Pancreas (tissue), 10 donors: ENCODE measurements at places on chromosomes 7 and 10. TPM values are rescaled to one million over a fixed set of nuclear protein-coding genes. Genes with fewer than 3 reads are reported as not detected.

The EXOSC1 gene
- total RNA-seq, result 17.8 TPM

The GPR158 gene
- total RNA-seq, result 0.20 TPM

The SUN3 gene
- not detected for total RNA-seq

The ERVW-1 gene
- not detected for total RNA-seq

The ADAM12 gene
- total RNA-seq, result 0.08 TPM

The GNGT1 gene
- total RNA-seq, result not detected

The GIMAP8 gene
- 1.5 TPM for total RNA-seq

- H3K36me3 ChIP-seq, result no peaks in the 10 kb centered on the region
- no peak overlapping the region for H3K4me3 ChIP-seq
- DNase-seq, result no peak
- H3K27ac ChIP-seq, result no peak overlapping the region
Observed at GRCh38 chr10:124301736-124302135, 117.0 kb downstream of the OAT start.

DNA sequence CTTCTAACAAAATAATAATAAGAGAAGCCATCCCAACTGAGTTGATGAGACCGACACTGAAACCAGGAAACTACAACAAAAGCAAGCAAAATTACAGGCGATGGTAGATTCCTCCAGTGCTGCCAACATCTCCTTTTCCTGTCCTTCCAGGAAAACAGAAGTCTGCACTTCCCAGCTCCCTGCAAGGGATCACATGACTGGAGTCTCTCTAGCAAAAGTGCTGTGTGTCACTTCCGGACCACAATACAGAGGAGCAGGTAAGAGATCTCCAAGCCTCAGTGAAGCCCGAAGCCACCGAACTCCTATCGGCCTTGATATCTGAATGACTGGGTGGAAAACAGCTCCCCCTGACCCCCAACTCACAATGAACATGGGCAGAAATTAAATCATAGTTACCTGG is 63.2 kb downstream of the SMURF1 start:
- H3K36me3 ChIP-seq, result no peaks in the 10 kb centered on the region
- H3K27ac ChIP-seq, result no peak overlapping the region
- no peak for DNase-seq
- no peaks in the 10 kb centered on the region for H3K27me3 ChIP-seq

DNA sequence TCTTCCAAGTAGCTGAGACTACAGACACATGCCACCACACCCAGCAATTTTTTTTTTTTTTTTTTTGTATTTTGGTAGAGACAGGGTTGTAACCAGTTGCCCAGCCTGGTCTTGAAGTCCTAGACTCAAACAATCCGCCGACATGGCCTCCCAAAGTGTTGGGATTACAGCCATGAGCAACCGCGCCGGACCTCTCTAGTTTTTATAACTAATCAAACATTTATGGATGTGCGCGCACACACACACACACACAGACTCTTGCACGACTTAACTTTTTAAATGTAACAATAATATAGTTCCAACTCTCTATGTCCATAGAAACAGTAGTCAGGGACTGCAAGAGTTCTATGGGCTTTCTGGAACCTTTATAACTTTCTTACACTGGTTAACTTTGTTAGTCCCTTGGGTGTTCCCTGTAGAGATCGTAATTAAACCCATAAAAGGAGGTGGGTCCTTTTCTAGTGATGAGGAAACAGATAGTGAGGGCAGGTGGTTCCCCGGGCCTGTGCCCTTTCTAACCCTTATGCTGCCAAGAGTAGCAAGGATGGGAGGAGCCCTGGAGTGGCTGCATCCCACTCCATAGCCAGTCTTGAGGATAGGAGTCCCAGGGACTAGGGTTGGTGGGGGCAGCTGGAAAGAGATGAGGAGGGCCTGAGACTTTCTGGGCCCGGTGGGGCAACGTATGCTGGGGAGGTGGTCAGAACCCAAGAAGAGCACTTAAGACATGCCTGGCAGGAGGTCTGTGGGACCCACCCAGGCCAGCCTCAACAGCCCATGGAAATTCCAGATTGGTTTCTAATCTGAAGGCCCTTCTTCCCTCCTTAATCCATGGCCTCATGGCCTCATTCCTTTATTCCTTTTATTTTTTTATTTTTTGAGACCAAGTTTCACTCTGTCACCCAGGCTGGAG is 8.6 kb downstream of the MARVELD1 start:
- H3K27ac ChIP-seq, result no peak overlapping the region
- DNase-seq, result no peak
- H3K4me1 ChIP-seq, result no peaks in the 10 kb centered on the region
- no peaks in the 10 kb centered on the region for H3K36me3 ChIP-seq
- H3K4me3 ChIP-seq, result no peak overlapping the region

DNA sequence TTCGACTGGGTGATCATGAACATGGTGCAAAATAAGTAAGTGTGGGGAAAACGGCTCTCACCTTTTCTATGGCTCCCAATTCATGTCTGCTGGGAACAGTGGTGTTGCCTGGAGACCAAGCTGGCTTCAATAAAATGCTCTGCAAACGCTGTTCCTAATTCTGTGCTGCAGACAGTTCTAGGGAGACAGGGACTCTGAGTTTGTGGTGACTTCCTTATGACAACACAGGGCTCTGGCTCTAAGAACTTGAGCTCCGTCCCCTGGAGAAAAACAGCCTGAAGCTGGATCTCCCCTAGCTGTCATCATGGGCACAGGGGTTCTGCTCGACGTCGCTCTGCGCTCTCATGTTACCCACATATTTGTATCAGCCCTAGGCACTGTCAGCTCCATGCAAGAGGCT is 61.0 kb upstream of the INSYN2A start:
- H3K27me3 ChIP-seq, result no peaks in the 10 kb centered on the region
- no peaks in the 10 kb centered on the region for H3K4me1 ChIP-seq
- H3K4me3 ChIP-seq, result no peak overlapping the region
- H3K36me3 ChIP-seq, result no peaks in the 10 kb centered on the region
- no peak overlapping the region for H3K27ac ChIP-seq

DNA sequence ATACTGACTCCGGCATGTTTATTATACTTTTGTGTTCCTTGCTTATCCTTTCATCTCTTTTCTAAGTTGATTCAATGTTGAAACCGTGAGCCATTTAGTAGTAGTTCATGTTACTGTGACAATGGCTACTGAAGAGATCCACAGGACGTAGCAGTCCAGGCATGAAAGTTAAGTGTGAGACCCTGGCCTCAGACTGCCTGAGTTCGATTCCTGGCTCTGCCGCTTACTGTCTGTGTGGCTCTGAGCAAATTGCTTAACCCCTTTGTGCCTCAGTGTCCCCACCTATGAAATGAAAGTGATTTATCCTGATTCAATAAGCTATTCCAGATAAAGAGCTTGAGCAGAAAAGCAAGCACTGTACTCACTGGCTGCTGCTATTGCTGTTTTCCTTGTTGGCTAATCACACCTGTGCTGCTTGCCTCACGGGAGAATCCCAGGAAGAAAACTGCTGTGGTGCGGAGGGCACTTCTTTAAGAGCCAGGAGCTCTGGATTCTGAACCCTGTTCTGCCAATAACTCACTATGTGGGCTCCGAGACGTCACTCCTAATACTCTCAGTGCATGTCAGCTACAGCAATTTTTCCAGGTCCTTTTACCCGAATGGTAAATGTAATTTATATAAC is 38.4 kb downstream of the PNLIPRP2 start:
- H3K4me3 ChIP-seq, result no peak overlapping the region
- peak; percentile 54 for DNase-seq
- no peaks in the 10 kb centered on the region for H3K36me3 ChIP-seq
- no peaks in the 10 kb centered on the region for H3K27me3 ChIP-seq
- H3K27ac ChIP-seq, result peak overlapping the region; percentile 22

DNA sequence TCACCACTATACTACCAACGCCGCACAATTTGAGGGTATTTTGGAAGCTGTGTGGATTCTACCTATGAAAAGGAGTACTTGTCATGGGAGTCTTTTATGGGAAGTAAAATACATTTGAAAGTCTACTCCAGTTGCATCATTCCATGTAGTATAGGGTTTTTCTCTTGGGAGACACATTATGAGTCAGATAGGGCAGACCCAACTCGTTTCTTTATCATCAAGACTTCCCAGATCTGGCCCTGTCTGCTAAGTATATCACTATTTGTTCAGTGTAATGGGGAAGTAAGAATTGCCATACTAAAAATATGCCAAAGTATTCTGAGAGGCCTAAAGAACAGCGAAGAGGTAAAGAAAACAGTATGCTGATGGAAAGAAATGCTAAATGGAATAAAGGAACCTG is 144.2 kb downstream of the SPAG6 start:
- no peaks in the 10 kb centered on the region for H3K4me1 ChIP-seq
- H3K36me3 ChIP-seq, result no peaks in the 10 kb centered on the region
- no peaks in the 10 kb centered on the region for H3K27me3 ChIP-seq
- H3K4me3 ChIP-seq, result no peak overlapping the region

DNA sequence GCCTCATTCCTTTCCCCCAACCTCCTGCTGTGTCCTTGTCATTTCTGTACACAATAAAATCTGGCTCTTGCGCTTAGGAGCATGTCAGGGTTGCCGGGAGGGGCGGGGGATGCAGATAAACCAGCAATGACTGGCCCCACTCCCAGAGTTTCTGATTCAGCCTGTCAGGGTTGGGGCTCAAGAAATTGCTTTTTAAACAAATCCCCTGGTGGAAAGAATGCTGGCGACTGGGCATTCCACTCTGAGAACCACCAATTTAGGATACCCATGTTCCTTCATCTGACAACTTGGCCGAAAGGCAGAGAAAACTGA is 376.4 kb downstream of the TCERG1L start:
- H3K36me3 ChIP-seq, result no peaks in the 10 kb centered on the region
- no peaks in the 10 kb centered on the region for H3K4me1 ChIP-seq
- DNase-seq, result no peak
- H3K27me3 ChIP-seq, result no peaks in the 10 kb centered on the region
- no peak overlapping the region for H3K27ac ChIP-seq
- H3K4me3 ChIP-seq, result no peak overlapping the region

- no peaks in the 10 kb centered on the region for H3K36me3 ChIP-seq
- H3K4me3 ChIP-seq, result no peak overlapping the region
- H3K4me1 ChIP-seq, result no peaks in the 10 kb centered on the region
- H3K27me3 ChIP-seq, result no peaks in the 10 kb centered on the region
- H3K27ac ChIP-seq, result no peak overlapping the region
Observed at GRCh38 chr10:43216931-43217562, 49.8 kb downstream of the RASGEF1A start.

DNA sequence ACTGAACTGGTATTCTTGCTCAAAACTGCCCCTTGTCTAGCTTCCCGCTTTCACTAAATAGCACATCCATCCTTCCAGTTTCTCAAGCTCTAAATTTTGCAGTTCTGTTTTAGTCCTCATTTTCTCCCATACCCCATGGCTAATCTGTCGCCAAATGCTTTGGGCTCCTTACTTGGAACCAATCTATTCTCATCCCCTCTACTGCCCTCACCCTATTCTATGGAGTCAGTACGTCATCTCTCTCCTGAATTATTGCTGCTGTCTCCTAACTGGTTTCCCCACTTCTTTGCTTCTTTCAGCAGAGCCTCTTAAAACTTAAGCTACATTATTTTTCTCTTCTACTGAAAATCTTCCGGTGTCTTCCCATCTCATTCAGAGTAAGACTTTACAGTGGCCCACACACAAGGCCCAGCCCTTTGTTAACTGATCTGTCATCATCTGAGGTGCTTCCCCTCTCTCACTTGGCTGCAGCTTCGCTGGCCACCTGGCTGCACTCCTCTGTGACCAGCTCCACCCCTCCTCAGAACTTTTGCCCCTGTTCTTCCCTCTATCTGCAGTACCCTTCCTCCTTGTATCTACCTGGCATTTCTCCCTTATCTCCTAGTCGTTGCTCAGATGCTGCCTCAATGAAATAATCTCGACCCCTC is 9.9 kb downstream of the STARD3NL start:
- H3K4me1 ChIP-seq, result no peaks in the 10 kb centered on the region
- no peak overlapping the region for H3K27ac ChIP-seq
- H3K27me3 ChIP-seq, result no peaks in the 10 kb centered on the region
- H3K36me3 ChIP-seq, result no peaks in the 10 kb centered on the region
- no peak for DNase-seq
- H3K4me3 ChIP-seq, result no peak overlapping the region

GRCh38 chr7:70347463-70348254 is 749.4 kb downstream of the AUTS2 start:
- H3K4me1 ChIP-seq, result no peaks in the 10 kb centered on the region
- H3K27ac ChIP-seq, result no peak overlapping the region
- H3K36me3 ChIP-seq, result no peaks in the 10 kb centered on the region
- H3K4me3 ChIP-seq, result no peak overlapping the region

DNA sequence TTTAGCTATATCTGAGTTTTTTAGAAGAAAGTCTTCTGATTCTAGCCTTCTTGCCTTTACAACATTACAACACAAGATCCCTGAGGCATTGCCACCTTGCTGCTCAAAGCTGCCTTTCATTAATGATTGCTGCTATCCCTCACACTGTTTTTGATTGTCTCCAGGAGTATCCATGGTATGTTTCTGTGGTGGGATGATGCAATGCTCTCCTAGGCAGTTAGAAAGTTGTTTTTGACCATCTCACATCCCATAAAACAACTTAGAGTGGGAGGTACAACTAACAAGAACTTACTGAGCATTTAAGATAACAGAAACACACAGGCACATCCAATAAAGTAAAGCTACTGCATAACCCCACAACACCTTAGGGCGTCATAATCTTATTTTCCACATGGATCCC is 1156.0 kb upstream of the LRRTM3 start:
- no peaks in the 10 kb centered on the region for H3K27me3 ChIP-seq
- no peaks in the 10 kb centered on the region for H3K36me3 ChIP-seq
- no peaks in the 10 kb centered on the region for H3K4me1 ChIP-seq
- no peak for DNase-seq
- H3K27ac ChIP-seq, result no peak overlapping the region

- DNase-seq, result no peak
- H3K27ac ChIP-seq, result no peak overlapping the region
- H3K4me1 ChIP-seq, result no peaks in the 10 kb centered on the region
- H3K27me3 ChIP-seq, result no peaks in the 10 kb centered on the region
- no peaks in the 10 kb centered on the region for H3K36me3 ChIP-seq
- H3K4me3 ChIP-seq, result no peak overlapping the region
Observed at GRCh38 chr10:5334196-5334880, 30.4 kb upstream of the UCN3 start.

- no peak overlapping the region for H3K4me3 ChIP-seq
- no peaks in the 10 kb centered on the region for H3K4me1 ChIP-seq
- H3K27ac ChIP-seq, result no peak overlapping the region
- DNase-seq, result no peak
- H3K36me3 ChIP-seq, result no peaks in the 10 kb centered on the region
Observed at GRCh38 chr10:48187713-48188485, 86.6 kb downstream of the FRMPD2 start.
